ENCODE measurements at places on chromosomes 11 and 22. TPM values are rescaled to one million over a fixed set of nuclear protein-coding genes. Genes with fewer than 3 reads are reported as not detected.

DNA sequence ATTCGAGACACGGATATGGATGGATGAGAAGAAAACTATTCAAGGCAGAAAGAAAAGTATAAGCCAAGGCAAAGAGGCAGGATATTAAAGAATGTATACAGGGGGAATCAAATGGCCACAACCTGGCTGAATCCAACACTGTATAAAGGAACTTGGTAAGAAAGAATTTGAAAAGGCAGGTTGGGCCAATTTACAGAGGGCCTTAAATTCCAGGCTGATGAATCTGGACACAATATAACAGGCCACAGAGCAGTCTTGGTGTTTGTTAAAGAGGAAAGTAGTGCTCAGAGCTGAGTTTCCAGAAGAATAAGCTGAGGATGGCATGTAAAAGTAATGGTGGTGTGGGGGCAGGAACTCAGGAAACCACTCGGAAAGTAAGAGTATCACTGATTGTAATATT is 72.3 kb upstream of the POU2AF2 start:
- no peak for DNase-seq

DNA sequence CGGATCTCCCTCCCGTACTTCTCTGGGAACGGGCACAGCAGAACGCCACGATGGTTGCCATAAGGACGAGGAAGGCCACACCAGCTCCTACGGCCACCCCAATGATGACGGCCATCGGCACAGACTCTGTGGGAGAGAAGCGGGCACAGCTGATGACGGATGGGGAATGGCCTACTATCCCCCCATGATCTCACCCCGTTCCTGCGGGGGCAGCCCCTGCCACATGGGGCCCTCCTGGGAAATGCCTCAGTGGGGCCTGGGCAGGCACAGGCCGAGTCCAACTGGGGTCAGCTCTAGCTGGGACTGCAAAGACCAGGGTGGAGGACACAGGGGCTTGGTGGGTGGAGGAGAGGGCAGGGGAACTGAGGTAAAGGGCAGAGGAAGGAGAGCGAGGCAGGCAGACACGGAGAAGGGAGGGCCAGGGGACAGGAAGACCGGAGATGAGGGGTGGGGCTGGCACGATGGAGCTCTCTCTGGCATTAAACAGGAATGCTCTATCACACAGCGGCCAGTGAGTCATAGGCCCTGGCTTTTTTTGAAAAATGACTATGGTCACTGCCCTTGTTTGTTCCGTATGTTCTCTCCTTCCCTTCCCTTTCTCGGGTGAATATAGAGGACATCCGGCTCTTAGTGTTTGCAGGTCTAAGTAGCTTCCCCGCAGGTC is 76.0 kb downstream of the ST3GAL4 start:
- DNase-seq = no peak

PNPLA3 gene
- 11.1 TPM for total RNA-seq

DNA sequence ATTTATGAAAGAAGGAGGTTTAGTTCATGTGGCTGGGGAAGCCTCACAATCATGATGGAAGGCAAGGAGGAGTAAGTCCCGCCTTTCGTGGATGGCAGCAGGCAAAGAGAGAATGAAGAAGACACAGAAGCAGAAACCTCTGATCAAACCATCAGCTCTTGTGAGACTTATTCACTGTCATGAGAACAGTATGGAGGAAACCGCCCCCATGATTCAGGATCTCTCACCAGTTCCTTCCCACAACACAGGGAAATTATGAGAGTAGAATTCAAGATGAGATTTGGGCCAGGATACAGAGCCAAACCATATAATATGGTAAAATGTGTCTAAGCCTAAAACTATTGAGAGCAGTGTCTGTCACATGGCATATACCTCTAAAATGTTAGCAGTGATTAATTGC is 503.8 kb upstream of the CCDC179 start:
- no peak for DNase-seq

DNA sequence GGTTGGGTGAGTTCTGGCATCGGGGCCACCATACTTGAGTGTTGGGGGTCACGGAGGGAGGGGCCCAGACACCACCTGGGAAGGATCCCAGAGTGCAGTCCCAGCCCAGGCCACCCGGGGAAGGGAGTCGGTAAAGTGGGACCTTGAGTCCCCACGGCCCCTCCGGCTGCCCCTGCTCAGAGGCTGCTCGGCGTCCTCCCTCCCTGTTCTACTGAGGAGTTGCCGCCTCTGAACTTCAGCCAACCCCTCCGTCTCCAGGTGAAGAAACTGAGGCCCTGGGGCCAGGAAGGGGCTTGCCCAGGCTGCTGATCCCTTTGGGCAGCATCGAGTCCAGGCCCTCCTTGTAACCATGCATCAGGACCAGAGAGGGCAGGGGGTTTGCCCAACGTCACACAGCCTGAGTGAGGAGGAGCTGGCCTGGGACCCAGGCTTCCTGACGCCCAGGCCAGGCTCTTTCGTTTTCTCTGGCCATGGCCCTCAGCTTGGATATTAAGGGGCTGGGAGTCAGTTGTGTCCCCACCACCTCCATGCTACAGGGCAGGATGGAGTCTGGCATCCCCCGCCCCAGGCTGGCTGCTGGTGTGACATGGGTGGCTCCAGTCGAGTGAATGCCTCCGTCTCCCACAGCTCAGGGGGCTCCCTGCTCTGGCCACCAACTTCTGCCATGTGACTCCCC is 1.3 kb downstream of the PARVG start:
- DNase-seq = no peak

- no peak for DNase-seq
Observed at GRCh38 chr11:35141071-35141470, 2.1 kb downstream of the CD44 start.

HBB gene
- not detected for total RNA-seq

Data from SK-MEL-5 (cell line).